Vagina (tissue), 2 donors: ENCODE measurements at places on chromosomes 12 and 14. TPM values are rescaled to one million over a fixed set of nuclear protein-coding genes. Genes with fewer than 3 reads are reported as not detected.

Gene VDR
- total RNA-seq = 23.6 TPM

Gene PIWIL1
- not detected for total RNA-seq

DNA sequence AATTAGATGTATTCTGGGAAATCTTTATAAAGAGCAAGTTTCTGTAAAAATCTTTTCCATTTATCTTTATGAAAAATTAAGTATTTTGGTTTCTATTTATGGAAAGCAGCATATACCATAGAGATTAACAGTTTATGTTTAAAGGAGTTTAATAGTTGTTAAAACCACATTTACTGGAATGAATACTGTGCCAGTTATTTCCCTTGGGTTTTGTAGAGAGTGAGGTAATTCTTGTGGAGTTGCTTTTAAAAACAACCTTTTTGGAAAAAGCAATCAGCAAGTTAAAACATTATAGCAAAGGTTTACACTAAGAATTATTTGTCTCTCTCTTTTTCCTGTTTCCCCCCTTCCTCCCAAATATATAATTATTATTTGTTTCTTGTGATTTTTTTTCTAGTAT, 34.9 kb downstream of the AEBP2 start:
- no peak for DNase-seq

GRCh38 chr12:99049774-99050173, 404.7 kb downstream of the APAF1 start:
- DNase-seq = no peak

- DNase-seq = no peak
These were observed 3.2 kb upstream of the HOXC4 start for GRCh38 chr12:54050482-54050810.

Gene DLGAP5
- 2.2 TPM for total RNA-seq

DNA sequence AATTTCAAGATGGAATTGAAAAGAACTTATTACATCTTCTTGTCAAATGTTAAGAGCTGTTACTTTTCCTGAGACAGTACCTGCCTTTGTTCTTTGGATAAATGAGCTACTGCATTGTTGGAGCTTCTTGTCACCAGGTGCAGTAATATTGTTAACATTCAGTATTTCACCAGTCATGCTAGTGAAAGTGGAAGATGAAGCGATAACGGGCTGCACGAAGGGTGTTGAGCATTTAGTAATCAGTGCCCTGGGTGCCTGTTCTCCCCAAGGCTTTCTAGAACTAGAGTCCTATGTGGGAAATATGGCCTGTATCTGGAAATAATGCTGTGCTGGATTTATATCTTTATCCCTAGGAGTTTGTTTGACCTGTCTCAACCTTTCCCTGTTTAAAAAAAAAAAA, 83.2 kb downstream of the PPP2R5C start:
- no peak for DNase-seq

DNA sequence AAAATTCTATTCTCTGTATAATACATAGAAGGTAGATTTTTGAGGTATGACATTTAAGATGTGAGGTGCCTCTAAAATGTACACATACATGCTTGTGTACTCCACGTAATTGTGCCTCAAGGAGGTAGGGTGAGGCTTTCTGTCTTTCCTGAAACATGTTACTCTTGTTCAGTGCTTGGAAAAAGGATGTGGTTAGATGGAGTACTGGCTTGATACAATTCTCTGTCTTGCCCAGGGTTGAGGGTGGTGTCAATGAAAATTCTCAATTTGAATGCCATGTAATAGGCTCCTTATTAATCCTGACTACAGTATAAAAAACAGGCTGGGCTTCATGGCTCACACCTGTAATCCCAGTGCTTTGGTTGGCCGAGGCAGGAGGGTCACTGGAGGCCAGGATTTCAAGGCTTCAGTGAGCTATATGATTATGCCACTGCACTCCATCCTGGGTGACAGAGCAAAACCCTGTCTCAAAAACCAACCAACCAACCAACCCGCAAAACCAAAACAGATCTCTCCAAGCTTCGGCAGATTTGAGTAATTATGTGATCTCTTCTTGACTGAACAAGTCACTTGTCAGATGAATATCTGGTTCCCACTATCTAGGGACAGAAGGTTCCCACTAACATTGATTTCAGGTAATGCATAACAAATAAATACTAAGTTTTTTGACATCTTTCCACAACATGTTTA, 41.6 kb downstream of the RCOR1 start:
- DNase-seq = no peak

- DNase-seq = no peak
These were observed 1.9 kb downstream of the FBRSL1 start for GRCh38 chr12:132491761-132492378.

Gene ZC3H10
- 2.0 TPM for total RNA-seq

Gene SLCO1B3
- not detected for total RNA-seq

- no peak for DNase-seq
These were observed 142.2 kb downstream of the BMP4 start for GRCh38 chr14:53814392-53814791.

GRCh38 chr12:101940400-101940950, 63.1 kb downstream of the DRAM1 start:
- DNase-seq = no peak

DNA sequence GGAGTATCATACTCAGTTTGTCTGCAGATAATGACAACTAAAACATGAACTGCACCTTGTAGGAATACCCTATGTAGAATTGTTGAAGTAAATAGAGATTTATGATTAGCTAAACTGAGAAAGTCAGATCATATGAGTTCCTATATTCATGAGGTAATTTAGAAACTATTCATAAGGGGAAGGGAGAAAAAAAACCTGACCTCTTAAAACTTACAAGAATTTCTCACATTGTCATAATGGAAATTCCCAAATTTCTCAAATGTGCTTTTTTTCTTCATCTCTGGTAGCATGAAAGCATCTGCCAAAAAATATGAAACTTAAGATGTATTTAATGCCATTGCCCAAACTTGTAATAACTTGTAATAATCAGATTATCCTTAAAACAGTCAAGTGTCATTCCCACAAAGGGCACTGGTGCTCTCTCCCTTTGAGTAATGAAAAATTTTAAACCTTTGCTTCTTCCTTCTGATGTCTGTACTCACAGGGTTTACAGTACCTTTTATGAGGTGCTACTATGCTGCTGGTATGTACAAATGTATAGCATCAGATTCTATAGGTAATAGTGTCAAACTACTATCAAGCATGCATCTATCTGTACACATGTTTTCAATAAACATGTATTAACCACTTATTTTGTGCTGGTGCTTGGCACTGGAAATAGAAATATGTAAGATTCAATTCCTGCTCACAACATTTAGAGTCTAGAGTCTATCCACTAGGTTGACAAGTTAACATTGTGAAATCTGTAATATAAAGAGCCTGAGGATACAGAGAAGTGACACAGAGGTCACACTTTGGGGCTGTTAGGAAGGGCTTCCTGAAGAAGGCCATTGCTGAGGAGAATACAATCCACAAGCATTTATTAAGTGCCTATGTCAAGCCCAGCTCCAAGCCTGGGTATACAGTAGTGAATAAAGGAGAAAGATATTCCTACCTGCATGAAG, 17.4 kb upstream of the DRAM1 start:
- DNase-seq = no peak

DNA sequence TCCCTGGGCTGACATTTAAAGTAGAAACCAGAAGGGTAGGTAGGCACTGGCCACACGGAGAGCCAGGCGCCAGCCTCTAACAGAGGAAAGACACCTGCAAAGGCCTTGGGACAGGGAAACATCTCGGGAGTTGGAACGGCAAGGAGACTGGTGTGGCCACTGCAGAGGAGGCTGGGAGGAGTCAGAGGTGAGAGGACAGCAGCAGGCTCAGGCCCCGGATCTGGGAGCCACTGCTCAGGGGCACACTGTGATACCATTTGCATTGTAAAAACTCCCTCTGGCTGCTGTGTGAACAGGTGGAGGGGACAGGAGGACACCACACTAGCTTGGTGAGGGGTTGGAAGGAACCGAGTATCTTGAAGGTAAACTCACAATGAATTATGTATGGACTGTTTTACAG, 2.7 kb downstream of the ANHX start:
- DNase-seq = no peak

- DNase-seq = no peak
These were observed 13.0 kb downstream of the FGD6 start for GRCh38 chr12:95204141-95204866.

GRCh38 chr14:59116984-59117415, 71.5 kb upstream of the DAAM1 start:
- no peak for DNase-seq

DNA sequence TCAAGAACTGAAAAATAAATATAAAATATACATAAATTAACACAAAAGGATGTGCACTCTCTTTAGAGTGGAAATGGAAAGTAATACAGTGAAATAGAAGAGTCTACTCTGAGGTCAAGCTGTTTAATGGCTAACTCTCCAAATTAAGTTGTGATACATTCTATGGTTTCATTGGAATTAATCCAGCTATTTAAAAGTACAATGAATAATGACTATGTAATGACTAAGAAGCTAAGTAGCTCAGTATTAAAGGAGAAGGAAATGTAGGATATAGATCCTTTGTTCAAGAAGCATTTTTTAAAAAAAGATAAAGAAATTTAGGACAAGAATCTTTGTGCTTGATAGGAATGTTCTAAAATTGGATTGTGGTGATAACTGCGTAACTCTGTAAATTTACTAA, 85.3 kb downstream of the LRP6 start:
- DNase-seq = no peak

- DNase-seq = no peak
These were observed 53.7 kb downstream of the RNF34 start for GRCh38 chr12:121453629-121454028.

Gene JAG2
- total RNA-seq = 17.7 TPM

GRCh38 chr12:19131025-19131444, 1.5 kb downstream of the PLEKHA5 start:
- no peak for DNase-seq

GRCh38 chr12:28099871-28100270, 90.4 kb upstream of the CCDC91 start:
- no peak for DNase-seq

DNA sequence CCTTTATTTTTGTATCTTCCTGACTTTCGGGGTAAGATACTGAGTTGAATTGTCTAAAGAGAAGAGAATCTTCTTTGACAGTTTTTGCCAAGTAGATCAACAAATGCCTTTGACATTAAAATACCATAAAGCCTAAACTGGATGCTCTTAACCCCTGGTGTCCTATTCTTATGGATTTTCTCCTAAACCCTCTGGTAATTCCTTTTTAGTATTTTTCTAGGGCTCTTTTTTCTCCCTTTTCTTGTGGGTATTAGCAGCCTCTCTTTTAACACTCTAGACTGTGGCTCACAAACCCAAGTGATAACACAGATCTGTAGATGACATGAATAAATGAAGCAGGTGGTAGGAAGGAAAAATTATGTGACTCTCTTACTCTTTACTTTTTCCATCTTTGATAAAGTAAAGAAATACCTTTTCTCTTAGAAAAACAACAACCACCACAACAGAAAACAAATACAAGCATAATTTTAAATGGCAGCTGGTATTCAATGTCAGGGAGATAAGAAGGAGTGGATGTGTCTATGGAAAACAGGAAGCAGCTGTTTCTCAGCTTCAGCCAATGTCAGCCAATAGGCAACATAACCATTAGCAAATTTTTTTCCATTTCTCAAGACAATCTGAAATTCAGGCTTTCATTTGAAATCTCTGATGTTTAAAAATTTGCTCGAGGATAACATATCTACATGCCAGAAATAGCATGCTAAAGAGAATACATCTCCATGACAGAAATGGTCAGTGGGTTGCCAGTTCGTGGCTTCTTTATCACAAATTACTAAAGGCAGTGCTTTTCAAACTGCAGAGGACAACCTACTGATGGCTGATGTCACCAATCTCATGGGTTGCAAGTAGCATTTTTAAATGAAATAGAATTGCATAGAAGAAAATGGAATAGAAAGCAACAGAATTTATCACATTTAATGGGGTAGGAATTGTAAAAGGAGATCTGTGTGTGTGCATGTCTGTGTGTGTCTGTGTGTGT, 123.1 kb upstream of the KRR1 start:
- DNase-seq = no peak

GRCh38 chr12:92466391-92467305, 236.1 kb upstream of the PLEKHG7 start:
- DNase-seq = no peak

DNA sequence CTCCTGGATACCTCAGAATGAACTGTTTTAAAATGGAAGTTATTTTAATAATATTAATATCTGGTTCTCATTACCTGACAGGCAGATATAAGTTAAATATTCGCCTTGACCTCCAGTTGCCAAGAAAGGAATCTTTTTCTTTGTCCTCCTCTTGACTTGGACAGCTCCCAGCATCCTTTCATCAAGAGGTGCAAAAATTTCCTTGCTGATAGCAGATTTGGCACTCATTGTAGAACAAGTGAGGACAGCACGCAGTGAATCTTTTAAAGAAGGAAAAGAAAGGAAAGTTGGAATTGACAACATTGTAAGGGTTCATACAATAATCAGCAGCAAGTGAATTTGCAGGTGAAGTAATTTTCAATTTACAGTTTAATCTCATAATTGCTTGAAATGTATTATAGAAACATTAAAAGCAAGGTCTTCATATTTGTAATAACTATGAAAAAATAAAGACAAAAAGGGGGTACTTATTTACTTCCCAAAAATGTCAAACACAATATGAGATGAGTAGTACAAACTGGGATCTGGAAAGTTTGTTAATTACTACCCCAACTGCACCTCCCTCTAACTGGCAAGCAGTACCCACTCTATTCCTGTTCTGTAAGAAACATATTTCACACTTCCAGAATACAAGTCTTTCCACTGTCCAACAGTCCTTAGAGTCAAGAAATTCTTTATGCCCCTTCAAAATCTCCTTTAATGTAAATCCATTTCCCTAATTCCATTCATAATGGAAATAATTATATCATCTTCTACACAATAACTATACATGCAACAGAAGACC, 75.2 kb downstream of the STXBP6 start:
- no peak for DNase-seq

DNA sequence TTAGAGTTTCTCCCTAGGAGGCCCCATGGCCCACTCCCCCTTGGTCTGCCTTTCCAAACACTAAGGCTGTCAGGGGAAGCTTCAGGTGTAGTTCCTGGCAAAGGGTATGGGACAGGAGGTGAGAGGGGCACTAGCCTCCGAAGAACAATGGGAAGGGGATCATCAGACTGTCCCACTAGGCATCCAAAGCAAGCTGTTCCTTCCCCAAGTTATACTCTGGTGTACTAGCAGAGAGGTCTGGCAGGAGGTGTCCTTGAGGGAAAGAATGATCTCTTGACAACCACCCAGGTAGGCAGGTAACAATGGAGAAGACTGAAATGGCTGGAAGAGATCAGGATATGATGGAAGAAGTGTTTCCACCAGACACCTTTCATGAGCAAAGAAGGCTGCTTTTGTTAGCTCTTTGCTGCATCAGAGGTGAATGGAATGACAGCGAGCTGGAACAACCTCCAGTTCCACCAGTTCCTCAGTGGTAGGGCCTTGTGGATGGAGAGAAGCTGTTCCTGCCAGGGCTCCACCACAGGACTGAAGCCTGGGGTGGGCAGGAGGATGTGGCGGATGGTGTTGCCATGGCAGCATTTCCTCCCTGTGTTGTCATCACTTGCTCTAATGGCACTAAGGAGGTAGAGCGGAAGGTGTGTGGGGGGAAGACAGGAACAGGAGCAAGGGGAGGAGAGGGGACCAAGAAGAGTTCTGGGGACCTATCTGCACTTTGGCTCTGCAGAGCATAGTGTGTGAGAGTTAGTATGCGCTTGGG, 2.3 kb upstream of the AGAP2 start:
- no peak for DNase-seq

GRCh38 chr12:112419297-112420133, 768 bp downstream of the PTPN11 start:
- DNase-seq = no peak

Gene NEUROD4
- total RNA-seq = not detected

- no peak for DNase-seq
These were observed 288.0 kb downstream of the ERC1 start for GRCh38 chr12:1279050-1279449.

GRCh38 chr12:2666411-2666810, 128.4 kb upstream of the FKBP4 start:
- DNase-seq = no peak
